ENCODE measurements at places on chromosomes 1 and 21.

GRCh38 chr1:223143537-223144248 lies 645 bp upstream of the TLR5 start:
- no peaks in the 10 kb centered on the region for H3K4me1 ChIP-seq
- no peak for DNase-seq
- no peaks in the 10 kb centered on the region for H3K27me3 ChIP-seq
- H3K4me3 ChIP-seq, result peak overlapping the region; percentile 48
- no peak overlapping the region for H3K27ac ChIP-seq

GRCh38 chr21:16530656-16531055 lies 800.9 kb downstream of the USP25 start:
- H3K36me3 ChIP-seq, result no peaks in the 10 kb centered on the region
- H3K4me3 ChIP-seq, result no peak overlapping the region
- H3K4me1 ChIP-seq, result peaks cover 1% of the 10 kb centered on the region
- DNase-seq, result no peak
- no peak overlapping the region for H3K27ac ChIP-seq
- peaks cover 7% of the 10 kb centered on the region for H3K27me3 ChIP-seq

DNA sequence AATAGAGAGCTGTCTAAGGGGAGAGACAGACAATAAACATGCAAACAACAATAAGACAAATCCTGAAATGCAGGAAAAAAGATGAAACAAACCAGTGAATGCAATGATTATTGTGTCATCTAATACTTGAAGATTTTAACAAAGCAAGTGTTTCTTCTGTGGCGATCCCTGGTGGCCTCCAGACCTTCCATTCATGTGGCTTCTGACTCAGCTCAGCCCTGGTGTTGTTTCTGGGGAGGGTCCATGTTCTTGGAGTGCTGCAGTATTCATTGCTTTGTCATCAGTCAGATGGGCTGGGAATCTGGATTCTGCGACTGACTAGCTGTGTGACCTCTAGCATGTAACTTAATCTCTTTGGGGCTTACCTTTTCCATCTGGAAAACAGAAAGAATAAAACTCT lies 1.5 kb upstream of the C2CD4D start:
- peaks cover 32% of the 10 kb centered on the region for H3K4me1 ChIP-seq
- no peaks in the 10 kb centered on the region for H3K27me3 ChIP-seq
- H3K36me3 ChIP-seq, result no peaks in the 10 kb centered on the region
- no peak for DNase-seq

DNA sequence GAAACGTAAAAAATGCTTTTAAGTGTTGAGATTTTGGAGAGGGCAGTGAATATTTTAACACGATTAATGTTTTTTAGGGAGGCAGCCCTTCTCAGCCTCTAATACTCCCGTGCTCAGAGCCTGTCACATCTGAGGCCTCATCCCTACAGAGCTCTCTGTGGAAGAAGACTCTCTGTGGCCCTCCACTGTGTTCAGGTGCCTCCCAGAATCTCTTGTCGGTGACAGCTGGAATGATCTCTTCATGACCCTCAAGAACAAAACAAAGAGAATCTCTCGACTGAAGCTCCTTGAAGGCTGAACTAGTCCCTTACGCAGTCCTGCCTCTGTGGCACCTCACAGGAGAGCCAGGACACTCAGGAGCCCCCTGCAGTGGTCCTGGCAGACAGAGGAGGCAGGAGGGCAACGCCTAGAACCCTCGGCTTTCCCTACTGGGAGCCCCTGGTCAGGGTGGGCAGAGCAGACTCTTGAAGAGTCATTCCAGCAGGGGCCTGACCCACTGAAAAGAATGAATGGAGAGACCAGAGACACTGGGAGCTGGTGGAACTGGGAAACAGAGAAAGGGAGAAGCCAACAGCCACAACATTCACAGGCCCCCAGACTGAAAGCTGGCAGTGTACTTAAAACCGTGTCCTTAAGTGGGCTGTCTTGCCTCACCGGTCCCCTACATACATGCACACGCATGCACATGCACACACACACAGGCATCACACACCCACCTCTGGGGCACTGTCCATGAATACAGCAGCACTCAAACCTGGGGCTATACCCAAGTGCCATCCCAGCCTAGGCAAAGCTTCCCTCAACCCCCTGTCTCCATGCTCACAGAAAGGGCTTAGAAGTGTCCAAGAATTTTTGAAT lies 67.5 kb upstream of the ANGPTL1 start:
- no peak overlapping the region for H3K4me3 ChIP-seq
- DNase-seq, result no peak
- no peak overlapping the region for H3K27ac ChIP-seq
- no peaks in the 10 kb centered on the region for H3K36me3 ChIP-seq
- no peaks in the 10 kb centered on the region for H3K4me1 ChIP-seq
- no peaks in the 10 kb centered on the region for H3K27me3 ChIP-seq

GRCh38 chr1:69110851-69111250 lies 456.9 kb upstream of the LRRC7 start:
- H3K36me3 ChIP-seq, result no peaks in the 10 kb centered on the region
- no peaks in the 10 kb centered on the region for H3K27me3 ChIP-seq
- DNase-seq, result no peak
- H3K4me1 ChIP-seq, result peaks cover 3% of the 10 kb centered on the region
- no peak overlapping the region for H3K27ac ChIP-seq

GRCh38 chr1:150554086-150554452 lies 4.9 kb downstream of the ADAMTSL4 start:
- DNase-seq, result no peak
- no peaks in the 10 kb centered on the region for H3K27me3 ChIP-seq
- peaks cover 8% of the 10 kb centered on the region for H3K36me3 ChIP-seq
- H3K4me1 ChIP-seq, result peaks cover 19% of the 10 kb centered on the region
- H3K27ac ChIP-seq, result no peak overlapping the region

DNA sequence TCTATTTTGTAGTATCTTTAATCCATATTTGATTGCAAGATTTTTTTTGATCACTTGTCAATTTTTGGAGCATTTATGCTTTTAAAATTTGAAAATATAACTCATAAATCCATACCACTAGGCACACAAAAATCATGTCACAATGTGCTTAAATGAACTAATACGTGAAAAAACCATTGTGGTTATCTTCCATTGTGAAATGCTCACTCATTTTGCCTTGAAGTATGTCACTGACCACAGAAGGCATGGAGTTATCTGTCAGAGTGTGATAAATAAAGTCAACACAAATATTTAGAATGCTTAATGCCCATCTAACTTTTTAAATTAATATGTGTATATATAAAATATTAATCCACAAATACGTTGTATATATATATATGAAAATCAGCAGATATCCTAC lies 347.2 kb downstream of the PTPRC start:
- DNase-seq, result no peak
- H3K4me3 ChIP-seq, result no peak overlapping the region
- no peaks in the 10 kb centered on the region for H3K4me1 ChIP-seq
- no peaks in the 10 kb centered on the region for H3K36me3 ChIP-seq
- H3K27ac ChIP-seq, result no peak overlapping the region

GRCh38 chr1:24540906-24541710 lies 14.8 kb upstream of the NCMAP start:
- peak overlapping the region; percentile 40 for H3K27ac ChIP-seq
- DNase-seq, result no peak
- H3K4me1 ChIP-seq, result peaks cover 26% of the 10 kb centered on the region
- no peaks in the 10 kb centered on the region for H3K27me3 ChIP-seq
- no peak overlapping the region for H3K4me3 ChIP-seq

DNA sequence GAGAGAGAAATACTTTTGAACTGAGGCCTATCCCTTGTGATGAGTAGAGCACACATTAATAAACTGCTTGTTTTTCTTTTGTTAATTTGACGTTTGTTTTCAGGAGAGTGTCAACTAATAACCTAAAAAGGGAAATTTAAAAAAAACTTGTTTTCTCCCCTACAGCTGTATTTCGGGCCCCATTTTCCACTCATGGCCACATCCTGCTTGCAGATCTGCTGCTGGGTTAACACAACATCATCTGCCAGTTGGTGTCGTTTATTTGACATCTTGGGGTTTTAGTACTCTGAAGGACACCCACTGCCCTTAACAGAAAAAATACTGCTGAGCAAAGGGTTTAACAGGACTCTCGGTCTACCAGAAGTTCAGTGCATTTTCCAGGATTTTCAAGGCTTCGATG lies 848 bp upstream of the PYHIN1 start:
- no peak overlapping the region for H3K27ac ChIP-seq
- DNase-seq, result no peak
- no peaks in the 10 kb centered on the region for H3K27me3 ChIP-seq
- no peaks in the 10 kb centered on the region for H3K4me1 ChIP-seq
- no peaks in the 10 kb centered on the region for H3K36me3 ChIP-seq

GRCh38 chr1:85093644-85094043 lies 45.3 kb upstream of the MCOLN3 start:
- no peaks in the 10 kb centered on the region for H3K27me3 ChIP-seq
- DNase-seq, result no peak
- H3K36me3 ChIP-seq, result no peaks in the 10 kb centered on the region
- no peaks in the 10 kb centered on the region for H3K4me1 ChIP-seq

DNA sequence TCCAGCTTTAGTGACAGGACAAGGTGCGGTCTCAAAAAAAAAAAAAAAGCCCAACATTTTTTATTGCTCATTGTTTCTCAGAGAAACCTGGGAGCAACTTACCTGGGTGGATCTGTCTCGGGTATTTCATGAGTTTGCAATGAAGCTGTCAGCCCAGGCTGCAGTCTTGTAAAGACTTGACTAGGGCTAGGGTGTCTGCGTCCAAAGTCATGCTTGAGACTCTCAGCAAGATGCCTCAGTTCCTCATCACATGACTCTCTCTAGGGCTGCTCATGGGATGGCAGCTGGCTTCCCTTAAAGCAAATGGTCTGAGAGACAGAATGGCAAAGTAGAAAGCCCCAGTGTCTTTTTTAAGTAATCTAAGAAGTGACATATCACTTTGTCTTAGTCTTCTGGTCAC lies 8.1 kb downstream of the GABPA start:
- H3K36me3 ChIP-seq, result peaks cover 20% of the 10 kb centered on the region
- H3K27me3 ChIP-seq, result no peaks in the 10 kb centered on the region
- no peak overlapping the region for H3K4me3 ChIP-seq
- DNase-seq, result no peak

DNA sequence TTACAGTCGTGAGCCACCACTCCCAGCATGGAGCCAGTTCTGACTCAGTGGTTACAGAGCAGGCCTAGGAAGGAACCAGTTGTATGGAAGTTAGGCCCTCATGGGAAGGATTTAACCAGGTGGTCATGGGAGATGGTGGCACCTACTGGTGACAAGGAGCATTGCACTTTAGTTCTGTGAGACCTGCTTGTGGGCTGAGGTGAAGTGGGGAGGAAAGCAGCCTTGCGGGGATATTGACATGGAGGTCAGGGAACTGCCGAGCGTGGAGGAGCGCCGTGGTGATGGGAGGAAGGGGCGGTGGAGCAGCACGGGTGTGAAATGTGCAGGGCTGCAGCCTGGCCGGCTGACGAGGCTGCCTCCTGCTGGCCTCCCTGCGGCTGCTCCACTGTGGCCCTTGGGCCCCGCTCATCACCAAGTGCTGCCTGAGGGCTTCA lies 100.4 kb downstream of the GALNT2 start:
- no peak for DNase-seq
- no peaks in the 10 kb centered on the region for H3K27me3 ChIP-seq
- no peak overlapping the region for H3K27ac ChIP-seq
- no peak overlapping the region for H3K4me3 ChIP-seq
- no peaks in the 10 kb centered on the region for H3K36me3 ChIP-seq

GRCh38 chr1:204073837-204074273 lies 940 bp downstream of the SOX13 start:
- no peaks in the 10 kb centered on the region for H3K27me3 ChIP-seq
- peak overlapping the region; percentile 59 for H3K27ac ChIP-seq
- H3K4me3 ChIP-seq, result peak overlapping the region; percentile 86

GRCh38 chr1:218677026-218677425 lies 331.9 kb downstream of the TGFB2 start:
- H3K27ac ChIP-seq, result no peak overlapping the region
- no peak overlapping the region for H3K4me3 ChIP-seq
- H3K4me1 ChIP-seq, result peaks cover 26% of the 10 kb centered on the region

DNA sequence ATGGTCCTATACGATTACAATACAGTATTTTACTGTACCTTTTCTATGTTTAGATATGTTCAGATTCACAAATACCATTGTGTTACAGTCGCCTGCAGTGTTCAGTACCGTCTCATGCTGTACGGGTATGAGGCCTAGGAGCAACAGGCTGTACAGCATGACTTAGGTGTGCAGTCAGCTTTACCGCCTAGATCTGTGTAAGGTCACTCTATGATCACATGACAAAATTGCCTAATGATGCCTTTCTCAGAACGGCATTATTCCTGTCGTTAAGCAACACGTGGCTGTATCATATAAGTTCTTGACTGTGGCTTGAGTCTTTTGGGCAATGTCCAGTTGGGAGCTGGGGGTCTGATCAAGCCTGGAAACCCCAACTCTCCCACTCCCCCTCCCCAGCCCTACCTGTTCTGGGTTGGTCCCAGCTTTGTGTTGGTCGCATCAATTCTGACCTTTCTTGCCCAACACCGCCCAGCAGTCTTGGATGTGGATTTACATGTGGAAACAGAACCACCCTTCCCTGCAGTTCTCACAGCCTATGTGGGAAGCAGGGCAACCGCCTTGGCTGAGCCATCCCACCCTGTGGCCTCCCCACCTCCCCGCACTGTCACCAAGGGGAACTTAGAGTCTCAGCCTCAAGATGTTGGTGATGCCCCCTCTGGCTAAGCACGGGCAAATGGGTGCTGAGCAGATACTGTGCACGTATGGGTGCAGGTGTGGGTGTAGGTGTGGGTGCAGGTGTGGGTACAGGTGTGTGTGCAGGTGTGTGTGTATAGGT lies 80.2 kb upstream of the ACTL8 start:
- no peak for DNase-seq
- H3K27ac ChIP-seq, result no peak overlapping the region
- H3K4me1 ChIP-seq, result no peaks in the 10 kb centered on the region
- H3K36me3 ChIP-seq, result no peaks in the 10 kb centered on the region
- no peak overlapping the region for H3K4me3 ChIP-seq
- no peaks in the 10 kb centered on the region for H3K27me3 ChIP-seq

DNA sequence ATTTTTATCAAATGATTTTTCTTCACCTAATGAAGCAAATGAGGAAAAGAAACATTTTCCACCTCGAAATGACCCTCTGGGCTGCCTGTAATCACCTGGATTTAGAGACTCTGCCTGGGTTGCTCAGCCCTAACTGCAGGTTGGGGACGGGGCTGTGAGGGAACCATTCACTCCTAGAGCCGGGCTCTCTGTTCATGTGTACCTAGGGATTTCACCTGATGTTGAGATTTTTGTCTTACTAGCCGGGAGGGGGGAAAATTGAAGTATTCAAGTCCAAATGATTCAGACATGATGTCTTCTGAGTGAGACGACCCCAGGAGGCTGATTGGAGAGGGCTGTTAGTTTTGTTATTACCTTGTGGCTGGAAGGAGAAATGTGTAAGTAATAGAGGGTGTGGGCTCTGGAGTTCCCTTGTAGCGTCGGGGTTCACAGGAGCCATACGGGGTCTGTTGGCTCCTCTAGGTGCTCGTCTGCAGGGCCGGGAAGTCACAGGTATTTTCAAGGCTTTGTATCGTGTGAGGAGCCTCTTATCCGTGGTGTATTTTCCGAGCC lies 42.3 kb upstream of the PWP2 start:
- no peaks in the 10 kb centered on the region for H3K4me1 ChIP-seq
- no peaks in the 10 kb centered on the region for H3K27me3 ChIP-seq
- no peak for DNase-seq
- H3K4me3 ChIP-seq, result no peak overlapping the region

DNA sequence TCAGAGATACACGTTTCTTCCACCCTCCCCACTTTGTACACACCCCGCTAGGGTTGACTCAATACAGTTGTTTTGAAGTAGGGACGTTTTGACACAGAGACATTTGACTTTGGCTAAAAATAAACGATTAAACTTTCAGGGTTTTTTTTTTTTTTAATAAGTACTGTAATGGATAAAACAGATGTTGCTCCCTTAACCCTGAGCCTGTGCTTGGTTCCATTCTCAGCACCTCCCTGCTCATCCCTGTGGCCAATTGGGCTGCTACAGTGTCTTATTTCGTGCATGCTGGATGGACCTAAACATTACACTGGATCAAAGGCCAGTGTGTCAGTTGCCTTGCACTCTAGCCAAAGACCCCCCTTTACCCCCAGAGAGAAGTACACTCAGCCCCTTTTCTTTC lies 16.9 kb downstream of the GRHL3 start:
- H3K27ac ChIP-seq, result no peak overlapping the region
- DNase-seq, result no peak
- H3K36me3 ChIP-seq, result no peaks in the 10 kb centered on the region
- no peak overlapping the region for H3K4me3 ChIP-seq
